ENCODE measurements at places on chromosomes 5 and 9.

DNA sequence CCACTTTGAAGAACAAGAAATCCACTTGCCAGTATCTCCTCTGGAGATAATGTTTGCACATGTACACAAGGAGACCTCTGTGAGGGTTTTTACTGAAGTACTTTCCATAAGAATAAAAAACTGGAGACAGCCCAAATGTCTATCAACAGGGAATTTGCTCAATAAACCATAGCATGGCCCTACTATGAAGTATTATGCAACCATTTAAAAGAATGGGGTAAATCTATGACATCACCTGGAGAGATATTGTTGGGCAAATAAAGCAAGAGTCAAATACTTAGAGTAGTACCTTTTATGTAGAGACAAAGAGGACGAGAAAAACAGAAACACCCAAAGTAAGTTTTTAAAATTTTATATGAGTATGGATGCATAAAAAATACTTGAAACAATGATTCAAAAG lies 23.9 kb upstream of the MVB12B start:
- DNase-seq: no peak

DNA sequence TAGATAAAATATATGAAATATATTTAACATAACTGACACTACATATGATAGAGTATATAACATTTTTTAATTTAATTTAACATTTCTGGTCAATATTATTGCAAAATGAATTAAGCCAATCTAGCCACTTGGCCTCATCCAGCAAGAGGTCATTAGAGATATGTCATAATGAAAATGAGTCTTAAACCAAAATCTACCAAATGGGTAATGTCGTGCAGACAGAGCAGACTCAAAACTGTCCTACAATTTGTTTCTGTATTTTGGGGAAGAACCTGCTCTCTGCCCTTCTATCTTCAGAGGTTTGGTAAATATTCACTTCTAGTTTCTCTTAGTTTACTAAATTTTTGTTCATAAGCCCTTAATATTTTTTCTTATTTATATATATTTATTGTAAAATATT lies 61.4 kb downstream of the ARHGEF28 start:
- DNase-seq: no peak

- DNase-seq: no peak
These were observed 218.0 kb downstream of the MAN2A1 start for GRCh38 chr5:109907731-109908130.

DNA sequence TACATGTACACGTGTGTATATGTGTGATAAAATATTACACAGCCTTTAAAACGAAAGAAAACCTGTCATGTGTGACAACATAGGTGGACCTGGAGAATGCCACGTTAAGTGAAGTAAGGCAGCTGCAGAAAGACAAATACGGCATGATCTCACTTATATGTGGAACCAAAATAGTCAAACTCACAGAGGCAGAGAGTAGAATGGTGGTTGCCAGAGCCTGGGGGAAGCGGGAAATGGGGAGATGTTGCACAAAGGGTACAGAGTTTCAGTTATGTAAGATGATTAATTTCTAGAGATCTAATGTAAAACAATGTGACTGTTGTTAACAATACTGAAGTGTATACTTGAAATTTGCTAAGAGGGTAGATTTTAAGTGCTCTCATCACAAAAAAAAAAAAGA lies 34.8 kb downstream of the ADAMTS12 start:
- no peak for DNase-seq

DNA sequence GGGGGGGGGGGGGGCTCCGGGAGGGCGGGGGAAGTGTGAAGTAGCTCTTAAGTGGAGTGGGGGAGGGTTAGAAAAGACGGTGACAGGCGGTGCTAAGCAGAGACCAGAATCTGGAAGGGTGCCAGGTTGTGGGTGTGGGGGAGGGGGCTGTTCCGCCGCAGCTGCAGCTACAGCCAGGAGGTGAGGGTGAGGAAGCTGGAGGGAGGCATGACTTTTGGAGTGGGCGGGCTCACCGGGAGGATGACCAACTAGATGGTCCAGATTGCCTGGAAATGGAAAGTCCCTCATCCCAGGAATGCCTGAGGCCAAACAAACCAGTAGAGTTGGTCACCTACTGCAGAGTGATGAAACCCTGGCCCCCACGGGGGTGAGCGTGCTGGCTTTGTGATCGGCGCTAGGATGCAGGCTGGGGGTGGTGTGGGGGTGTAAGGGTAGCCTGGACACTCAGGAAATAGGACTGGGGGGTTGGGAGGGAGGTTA lies 158.1 kb upstream of the SHB start:
- peak; percentile 18 for DNase-seq

- no peak for DNase-seq
These were observed 20.5 kb upstream of the CSF1R start for GRCh38 chr5:150106674-150107426.

DNA sequence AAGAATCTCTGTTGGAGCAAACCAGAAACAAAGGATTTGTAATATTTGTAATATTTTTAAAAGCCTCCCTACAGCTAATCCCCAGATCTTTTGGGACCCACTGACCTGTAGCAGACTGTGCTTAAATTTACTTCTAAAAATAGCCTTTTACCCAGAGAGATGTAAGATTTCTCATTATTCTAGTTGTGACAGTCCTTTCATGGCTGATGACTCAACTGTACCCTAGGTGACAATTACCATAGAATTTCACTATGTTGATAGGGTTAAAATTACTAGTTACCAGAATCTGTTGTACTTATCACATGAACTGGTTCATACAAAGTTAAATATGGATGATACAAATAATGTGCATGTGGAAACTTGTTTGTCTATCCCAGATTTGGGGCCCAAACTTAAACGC lies 543.9 kb upstream of the SEMA6A start:
- DNase-seq: no peak

DNA sequence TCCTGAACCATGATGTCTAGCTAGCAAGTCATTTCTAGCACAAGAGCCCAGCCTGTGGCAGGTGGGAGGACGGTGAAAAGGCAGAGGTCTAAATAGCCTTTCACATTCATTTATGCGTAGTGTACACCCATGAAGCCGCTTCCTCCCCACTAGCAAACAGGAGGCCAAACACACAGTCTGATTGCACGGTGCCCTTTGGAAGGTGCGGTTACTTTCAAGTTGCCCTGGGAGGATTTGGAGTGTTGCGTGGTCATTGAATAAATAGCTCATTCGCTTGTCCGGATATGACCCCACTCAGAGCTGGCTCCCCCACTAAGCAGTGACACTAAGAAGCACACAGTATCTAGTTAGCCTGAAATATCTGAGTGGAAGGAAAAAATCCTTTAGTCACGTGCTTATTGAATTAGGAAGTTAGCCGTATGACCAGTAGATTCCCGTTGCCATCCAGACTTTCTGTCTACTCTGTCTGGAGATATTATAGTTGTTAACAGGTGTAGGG lies 664 bp upstream of the ARSB start:
- DNase-seq: no peak
